ENCODE measurements at places on chromosomes 2 and 18.
A peak's percentile ranks its signal among the peaks of the same experiment; 100 is the strongest.

GRCh38 chr2:107548216-107548615 lies 278.5 kb upstream of the RGPD4 start:
- no peak for DNase-seq

- no peak for DNase-seq
These were observed 4.4 kb upstream of the CHRNG start for GRCh38 chr2:232534940-232535651.

DNA sequence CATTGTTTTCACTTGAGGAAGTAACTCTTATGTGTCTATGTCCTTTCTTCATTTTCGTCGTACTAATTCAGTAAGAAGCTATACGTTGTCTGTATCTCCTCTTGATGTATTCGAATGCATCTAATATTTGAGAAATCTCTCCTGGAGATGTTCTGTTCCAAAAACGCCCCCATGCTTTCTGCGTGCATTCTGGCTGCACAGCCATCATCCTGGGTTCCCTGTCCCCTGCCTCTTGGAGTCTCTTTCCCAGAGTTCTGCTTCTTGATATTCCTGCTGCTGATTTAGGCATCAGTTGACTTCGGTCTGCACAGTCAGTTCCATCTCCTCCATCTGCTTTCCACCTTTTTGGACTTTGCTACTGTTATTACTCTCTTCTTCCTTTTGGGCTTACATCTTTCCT lies 13.5 kb downstream of the PNO1 start:
- no peak for DNase-seq

- no peak for DNase-seq
These were observed 41.0 kb downstream of the SERTAD2 start for GRCh38 chr2:64612575-64613195.

DNA sequence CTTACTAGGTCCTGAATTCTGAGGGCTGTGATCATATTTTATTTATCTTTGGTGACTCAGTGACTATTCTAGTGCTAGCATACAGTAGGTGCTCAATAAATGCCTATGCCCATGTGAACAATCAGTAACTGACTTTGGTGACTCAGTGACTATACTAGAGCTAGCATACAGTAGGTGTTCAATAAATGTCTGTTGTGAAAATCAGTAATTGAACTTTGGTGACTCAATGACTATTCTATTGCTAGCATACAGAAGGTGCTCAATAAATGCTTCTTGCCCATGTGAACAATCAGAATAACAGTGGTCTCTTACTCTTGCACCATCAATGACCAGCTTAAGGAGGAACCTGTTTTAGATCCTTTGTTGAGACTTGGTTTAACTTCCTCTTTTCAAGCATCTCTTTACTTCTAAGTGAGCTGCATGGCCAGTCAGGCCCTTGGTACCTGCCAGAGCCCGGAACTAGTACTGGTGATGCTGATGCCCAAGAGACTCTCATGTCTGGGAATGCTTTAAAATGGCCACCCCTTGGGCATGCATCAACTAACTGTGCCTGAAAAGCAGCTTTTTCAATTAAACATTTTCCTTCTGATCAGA lies 214.9 kb upstream of the SPRED2 start:
- DNase-seq: no peak

DNA sequence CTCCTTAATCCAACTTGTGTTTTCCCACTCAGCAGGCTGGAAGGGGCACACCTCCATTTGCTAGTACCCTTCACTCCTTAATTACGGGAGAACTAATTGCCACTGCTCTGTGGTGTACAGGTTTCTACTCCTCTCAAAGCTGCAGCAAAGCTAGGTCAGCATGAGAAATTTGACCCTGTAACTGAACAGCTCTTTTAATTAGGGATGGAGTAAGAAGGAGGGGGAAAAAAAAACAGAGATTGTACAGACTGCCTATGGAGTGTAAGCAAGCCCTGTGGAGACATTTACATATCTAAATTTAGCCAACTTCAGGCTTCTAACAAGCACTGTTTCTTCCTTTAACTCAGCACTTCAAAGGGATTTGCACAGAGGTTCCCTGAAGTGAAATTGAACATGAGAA lies 629.7 kb upstream of the SETBP1 start:
- no peak for DNase-seq

- DNase-seq: no peak
These were observed 89.0 kb downstream of the MTCL1 start for GRCh38 chr18:8794156-8794933.

DNA sequence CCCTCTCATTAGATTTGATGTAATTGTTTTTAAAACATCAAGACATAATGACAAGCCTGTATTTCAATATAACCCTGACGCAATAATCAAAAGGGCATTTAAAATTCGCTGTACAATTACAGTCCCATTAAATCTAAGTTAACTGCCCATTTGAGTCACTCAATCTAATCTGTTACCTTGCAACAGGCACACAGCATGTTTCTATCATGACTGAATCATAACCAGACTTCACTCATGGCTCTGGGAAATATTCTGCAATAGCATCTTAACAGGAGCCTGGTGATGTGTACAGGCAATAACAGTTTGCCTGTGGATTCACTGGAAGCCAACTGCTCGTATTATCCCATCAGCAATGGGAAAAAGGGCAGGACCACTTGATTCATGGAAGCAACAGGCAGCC lies 142.3 kb upstream of the NCKAP5 start:
- DNase-seq: no peak

- DNase-seq: no peak
These were observed 66.1 kb upstream of the EPC2 start for GRCh38 chr2:148578493-148578884.

- no peak for DNase-seq
These were observed 573.2 kb downstream of the METTL4 start for GRCh38 chr18:1998121-1998520.

- DNase-seq: no peak
These were observed 49.2 kb upstream of the LGALSL start for GRCh38 chr2:64404743-64405142.

DNA sequence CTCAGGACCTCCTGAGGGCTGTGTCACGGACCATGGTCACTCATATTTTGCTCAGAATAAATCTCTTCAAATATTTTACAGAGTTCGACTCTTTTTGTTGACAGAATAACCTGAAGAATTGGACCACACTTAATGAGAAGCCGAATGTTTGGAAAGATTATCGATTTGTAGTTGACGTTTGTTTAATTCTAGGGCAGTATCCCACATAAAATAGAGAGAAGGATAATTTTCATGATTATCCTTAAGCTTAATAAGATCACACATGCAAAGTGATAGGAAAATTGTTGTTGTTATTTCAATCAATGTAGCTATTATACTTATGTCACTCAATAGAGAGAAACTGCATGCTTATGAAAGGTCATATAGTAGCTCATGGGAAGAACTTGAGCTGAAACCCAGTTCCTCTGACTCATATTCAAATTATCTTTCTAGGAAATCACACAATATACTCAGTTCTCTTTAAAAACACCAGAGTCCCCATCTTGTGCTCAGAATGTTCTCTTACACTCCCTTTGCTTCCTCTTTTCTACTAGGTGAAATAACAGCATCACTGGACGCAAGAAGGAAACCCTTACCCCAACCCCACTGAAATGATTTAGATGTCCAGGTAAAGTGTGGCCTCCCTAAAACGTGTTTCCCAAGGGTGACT lies 982.1 kb downstream of the TSN start:
- DNase-seq: no peak

- no peak for DNase-seq
These were observed 9.3 kb downstream of the ALPG start for GRCh38 chr2:232415736-232416520.

DNA sequence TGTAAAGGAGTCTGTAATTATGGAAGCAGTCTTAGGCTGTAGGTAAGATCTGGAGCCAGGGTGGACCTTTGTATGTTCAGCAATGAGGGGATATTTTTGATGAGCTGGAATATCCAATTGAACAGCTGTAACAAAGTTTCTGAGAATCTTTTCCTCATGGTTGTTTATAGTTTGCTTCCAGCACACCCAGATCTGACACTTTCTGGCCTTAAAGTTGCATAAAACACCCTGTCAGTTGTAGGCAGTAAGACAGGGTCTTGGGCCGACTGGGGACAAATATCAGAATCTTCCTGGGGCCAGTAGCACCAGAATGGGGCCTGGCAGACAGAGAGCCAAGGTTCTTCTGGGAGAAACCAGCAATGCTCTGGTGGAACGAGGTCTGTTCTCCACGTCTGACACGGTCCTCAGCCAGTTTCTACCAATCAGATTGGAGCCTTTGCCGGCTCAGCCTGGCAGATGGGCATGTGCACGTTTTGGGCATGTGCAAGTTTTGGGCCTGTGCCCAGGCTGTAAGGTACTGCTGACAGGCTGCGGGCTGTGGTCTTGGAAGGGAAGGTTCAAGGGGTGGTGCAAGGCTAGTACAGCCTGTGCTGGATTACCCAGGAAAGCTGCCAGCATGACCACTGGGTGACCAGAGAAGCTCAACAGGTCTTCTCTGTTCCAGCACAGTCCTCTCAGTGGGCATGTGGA lies 89.8 kb downstream of the PRKCE start:
- DNase-seq: no peak

DNA sequence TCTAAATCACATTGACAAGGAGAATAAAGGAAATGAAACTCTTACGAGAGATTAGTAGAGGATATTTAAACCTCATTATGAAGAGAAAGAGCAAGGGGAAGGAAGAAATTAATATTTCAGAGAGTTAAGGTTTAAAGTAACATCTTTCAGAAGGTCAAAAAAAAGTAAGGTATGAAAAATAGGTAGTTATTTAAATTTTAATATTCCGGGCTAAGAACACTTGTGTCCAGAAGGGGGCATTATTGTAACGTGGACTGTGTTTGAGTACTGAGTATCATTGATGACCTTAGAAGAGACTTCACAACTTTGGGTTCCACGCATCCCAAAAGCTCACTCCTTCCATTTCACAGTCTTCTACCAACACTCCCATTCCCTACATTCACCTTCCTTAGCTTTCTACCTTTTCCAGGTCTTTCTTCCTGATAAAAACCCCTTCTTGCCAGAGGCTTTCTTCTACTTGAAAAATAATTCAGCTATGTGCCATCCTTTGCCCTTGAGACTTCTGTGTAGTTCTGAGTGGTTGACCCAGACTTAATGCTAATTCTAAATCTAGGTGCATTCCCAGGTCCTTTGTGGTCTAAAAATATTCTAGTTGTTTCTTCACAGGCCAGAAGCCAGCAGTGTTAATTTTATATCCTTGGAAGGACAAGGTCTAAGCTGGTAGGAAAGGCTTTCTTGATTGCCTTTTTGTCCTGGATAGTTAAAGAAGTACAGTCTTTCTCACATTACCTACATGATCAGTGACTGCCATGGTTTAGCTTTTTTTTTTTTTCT lies 16.5 kb downstream of the DYNC1I2 start:
- peak; percentile 35 for DNase-seq

DNA sequence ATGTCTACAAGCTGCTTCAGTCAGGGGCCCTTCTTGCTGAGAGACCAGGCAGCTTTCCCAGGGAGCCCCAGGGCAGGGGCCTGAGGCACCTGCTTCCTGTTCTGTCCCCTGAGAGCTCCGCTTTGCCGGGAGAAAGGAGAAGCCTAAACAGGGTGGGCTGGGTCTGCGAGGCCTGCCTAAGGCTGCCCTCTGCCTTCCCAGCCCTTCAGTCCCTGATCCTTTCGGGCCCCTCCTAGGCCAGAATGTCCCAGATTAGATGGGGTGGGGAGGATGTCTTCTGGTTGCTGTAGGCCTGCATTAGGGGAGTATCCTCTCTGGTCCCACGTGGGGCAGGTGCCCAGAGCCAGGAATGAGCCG lies 72.4 kb downstream of the TGOLN2 start:
- no peak for DNase-seq

GRCh38 chr18:12839057-12839525 lies 44.9 kb downstream of the PTPN2 start:
- DNase-seq: no peak

- DNase-seq: no peak
These were observed 41.8 kb downstream of the LDLRAD4 start for GRCh38 chr18:13260197-13260934.

DNA sequence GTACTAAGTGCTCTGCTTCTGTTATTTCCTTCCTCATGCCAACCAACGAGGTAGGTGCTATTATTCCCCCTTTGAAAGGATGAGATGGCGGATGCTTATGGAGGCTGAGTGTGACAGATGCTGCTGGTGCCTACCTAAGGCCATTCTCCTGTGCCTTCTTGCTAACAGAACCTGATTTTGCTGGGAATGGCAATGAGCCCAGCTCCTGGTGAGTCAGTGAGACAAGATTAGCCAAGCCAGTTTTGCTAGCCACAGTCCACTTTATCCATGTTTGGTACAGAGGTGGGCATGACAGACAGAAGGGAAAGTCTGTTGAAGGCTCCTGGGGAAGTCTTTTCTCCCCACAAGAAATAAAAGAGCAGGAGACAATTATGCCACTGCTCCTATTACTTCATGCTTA lies 43.7 kb upstream of the TMEM163 start:
- no peak for DNase-seq

GRCh38 chr2:71547616-71548285 lies 94.4 kb downstream of the DYSF start:
- DNase-seq: no peak

DNA sequence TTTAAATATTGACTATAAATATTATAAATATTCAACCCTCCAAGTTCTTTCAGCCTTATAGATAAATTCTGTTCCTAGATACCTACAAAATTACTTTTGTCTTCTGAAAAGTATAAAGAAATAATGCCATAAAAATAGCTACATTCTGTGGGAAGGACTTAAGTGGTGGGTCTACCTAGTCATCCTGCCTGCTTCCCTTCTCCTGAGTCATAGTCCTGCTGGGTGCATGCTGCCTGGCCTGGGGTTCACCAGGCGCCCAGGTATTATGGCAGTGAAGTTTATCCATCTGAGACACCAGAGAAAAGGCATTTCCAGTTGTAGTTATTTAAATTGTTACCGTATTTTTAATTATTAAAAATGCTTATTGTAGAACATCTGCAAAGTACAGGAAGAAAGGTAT lies 167.5 kb downstream of the SLC39A10 start:
- DNase-seq: no peak

GRCh38 chr2:239619369-239619768 lies 218.5 kb upstream of the HDAC4 start:
- DNase-seq: no peak

DNA sequence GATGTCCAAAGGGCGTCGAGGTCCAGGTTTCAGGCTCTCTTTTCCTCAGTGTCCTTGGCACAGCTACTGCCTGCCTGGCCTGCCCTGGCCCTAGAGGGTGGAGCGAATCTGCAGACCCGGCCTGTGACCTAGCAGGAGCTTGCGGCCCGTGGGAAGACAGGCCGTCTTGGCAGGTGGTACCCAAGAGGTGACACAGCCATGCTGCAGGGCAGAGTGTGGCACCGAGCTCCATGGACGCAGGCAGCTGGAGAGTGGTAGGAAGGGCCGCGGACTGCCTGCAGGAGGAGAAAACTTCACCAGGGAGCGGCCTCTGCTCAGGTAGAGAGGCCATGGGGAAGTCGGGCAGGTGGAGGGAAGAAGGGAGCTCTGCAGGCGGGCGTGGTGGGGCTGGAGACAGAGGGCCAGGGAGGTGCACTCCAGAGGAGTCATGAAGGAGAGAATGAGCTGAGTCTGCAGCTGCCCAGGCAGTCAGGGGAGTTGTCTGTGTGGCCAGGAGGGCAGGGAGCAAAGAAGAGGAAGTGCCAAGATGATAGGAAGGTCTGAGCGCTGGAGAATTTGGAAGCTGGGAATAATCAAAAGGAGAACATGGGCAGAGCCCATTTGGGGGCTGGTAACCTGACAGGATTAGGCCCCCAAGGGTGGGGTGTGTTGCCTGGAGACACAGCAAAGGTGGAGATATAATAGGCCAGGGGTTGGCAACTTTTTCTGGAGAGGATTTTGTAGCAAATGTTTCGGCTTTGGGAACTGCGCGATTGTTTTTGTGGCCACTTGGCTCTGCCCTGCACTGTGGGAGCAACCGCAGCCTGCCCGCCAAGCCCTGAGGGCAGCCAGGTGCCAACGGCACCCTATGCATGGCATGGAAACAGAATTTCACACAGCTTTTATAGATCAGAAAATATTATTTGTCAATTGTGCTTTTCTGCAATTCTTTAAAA lies 154.4 kb upstream of the PXDN start:
- DNase-seq: no peak

Measured in Ammon's horn (tissue), 1 donor.